ENCODE measurements at places on chromosomes 5 and 9. TPM values are rescaled to one million over a fixed set of nuclear protein-coding genes. Genes with fewer than 3 reads are reported as not detected.
A peak's percentile ranks its signal among the peaks of the same experiment; 100 is the strongest.

EGR1 gene
- 17.0 TPM for polyA plus RNA-seq

- peak overlapping the region; percentile 58 for H3K4me3 ChIP-seq
- DNase-seq, result no peak
- peaks cover 42% of the 10 kb centered on the region for H3K4me1 ChIP-seq
- H3K36me3 ChIP-seq, result no peaks in the 10 kb centered on the region
Measured at GRCh38 chr9:36165826-36166167, 3.4 kb upstream of the CCIN start.

PCDHGB7 gene
- 0.61 TPM for polyA plus RNA-seq

DNA sequence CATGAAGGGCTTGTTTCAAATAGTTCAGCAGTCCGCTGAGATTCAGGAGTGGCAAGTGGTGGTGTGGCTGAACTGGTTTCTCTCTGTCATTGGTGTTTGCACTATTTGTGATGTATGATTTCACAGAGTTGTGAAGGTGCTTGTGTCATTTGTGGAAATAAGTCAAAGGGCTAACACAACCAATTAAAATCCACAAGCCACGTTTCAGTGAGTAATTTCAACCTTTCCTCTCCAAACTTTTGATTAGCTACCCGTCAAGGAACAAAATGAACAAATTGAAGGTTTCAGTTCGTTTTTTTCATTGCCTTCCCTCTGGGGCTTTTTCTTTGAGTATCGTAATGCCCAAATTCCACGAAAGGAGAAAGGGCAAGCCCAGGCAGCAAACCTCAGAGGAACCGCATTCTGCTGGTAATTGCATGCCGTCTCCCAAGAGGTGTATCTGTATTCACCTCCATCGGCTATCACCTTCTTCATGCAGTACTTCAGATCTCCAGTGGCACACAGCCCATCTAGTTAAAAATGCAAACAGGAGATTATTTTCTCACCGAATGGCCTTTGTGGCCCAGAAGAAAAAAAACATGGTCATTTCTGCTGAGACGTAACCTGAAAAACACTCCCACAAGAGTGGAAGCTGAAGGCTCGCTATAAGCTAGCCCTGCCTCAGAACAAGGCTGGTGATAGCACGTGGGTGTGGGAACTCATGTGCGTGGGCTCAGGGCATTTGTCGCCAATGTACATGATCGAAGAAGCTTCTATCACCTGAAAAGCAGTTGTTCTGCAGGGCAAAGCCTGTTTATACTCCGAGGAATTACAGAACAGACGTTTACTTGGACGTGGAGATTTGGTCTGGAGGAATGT lies 197.1 kb downstream of the NR3C1 start:
- no peak for DNase-seq
- no peak overlapping the region for H3K27ac ChIP-seq
- H3K4me1 ChIP-seq, result peaks cover 12% of the 10 kb centered on the region
